ENCODE measurements at places on chromosomes 2 and 18.

DNA sequence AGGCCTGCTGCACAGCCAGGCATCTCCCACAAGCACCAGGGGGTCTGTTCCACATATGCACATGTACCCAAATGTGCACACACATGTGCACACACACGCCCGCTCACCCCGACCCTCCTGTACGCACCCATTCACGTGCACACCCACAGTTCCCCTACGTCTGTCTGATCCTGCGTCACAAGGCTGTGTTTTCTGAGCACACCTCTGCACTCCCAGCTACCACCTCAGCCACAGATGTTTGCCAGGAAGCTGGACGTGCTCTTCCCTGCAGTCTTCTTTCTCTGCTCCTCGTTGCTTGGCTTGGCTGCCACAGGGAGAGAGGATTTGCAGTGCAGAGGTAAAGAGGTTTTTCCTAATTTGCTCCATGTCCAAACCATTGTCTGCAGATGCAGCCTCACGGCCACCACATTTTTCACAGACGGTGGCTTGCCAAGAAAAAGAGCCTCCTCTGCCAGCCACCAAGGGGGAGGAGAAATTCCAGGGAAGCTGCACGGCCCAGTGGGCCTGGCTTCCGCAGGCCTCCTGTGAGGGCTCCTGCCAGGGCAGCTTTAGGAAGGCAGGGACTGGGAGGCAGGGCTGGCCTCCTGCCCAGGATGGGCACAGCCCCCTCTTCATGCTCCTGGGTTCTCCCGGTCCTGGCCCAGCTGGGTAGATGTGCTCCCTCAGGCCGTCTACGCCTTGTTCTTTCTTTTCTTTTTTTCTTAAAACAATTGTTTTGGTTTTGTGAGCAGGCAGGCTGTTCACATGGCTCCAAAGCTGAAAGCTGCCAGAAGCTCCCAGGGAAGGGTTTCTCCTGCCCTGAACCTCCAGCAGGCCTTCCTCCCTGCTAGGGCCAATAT, 29.3 kb upstream of the HS6ST1 start:
- DNase-seq, result peak; percentile 39

DNA sequence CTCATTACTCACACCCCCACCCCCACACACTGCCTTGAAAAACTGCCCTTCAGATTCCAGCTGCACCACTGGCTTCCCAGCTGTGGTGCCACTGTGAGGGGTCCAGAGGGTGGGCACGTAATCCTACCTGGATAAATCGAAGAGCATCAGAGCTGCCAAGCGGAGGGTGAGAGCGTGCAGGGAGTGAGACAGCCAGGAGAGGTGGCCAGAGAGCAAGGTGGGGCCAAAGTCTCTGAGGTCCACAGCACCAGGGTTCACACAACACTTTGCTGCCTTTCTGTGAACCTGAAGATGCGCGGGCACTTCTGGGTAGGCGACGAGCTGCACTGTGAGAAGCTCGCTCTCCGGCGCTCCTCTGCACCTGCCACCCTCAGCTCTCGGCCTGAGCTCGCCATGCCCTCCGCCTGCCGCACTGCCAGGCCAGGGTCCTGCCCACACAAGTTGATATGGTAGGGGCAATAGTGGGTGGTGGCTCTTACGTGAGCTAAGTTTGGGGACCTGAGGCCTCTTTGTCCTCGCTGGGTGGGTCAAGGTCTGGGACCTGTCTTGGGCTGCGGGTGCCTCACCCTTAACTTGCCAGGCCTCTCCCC, 83.9 kb downstream of the MARCO start:
- DNase-seq, result no peak

DNA sequence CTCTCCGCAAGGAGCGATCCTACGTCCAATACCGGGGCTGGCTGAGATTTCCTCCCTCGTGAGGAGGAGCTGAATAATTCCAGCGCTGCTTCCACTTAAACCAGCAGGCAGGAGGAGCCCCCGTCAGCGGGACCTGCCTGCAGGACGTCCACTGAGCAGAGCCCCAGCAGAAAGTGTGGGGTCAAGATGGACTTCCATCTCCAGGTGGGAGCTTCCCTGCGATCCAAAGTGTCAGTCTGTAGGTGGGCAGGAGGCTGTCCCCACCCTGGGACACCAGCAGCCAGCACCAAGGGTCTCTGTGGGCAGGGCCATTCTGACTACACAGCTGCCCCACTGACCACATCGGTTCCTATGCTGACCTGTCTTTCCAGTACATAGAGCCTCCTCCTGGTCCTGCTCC, 462 bp upstream of the OTOS start:
- DNase-seq, result no peak

- DNase-seq, result no peak
Observed at GRCh38 chr2:123770996-123771720, 253.9 kb upstream of the CNTNAP5 start.
